GM18507 (cell line): ENCODE measurements at places on chromosomes 11 and 22.
A peak's percentile ranks its signal among the peaks of the same experiment; 100 is the strongest.

DNA sequence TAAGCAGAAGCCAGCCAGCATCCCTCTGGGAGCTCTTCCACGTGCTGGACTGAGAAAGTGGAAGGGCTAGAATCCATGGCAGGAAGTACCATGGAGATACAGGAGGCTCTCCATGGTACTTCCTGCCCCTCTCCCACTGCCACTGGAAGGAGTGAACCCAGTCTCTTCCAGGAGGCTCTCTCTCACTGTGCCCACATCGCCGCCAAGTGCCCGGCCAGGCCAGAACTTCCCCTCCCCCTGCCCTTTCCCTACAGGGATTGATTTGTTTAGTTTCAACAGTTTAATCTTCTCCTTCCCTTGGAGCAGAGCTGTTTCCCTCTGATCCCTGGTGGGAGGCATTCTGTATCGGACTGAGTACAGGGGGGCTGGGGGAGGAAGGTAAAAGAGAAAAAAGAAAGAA, 133.6 kb downstream of the DSCAML1 start:
- DNase-seq: no peak

- DNase-seq: peak; percentile 14
Measured at GRCh38 chr11:102047305-102047924, at the start of gene CFAP300. Gene CFAP300, plus strand, starts transcription at chr11:102047437. Its CDS starts 34 bp downstream, at chr11:102047471.

DNA sequence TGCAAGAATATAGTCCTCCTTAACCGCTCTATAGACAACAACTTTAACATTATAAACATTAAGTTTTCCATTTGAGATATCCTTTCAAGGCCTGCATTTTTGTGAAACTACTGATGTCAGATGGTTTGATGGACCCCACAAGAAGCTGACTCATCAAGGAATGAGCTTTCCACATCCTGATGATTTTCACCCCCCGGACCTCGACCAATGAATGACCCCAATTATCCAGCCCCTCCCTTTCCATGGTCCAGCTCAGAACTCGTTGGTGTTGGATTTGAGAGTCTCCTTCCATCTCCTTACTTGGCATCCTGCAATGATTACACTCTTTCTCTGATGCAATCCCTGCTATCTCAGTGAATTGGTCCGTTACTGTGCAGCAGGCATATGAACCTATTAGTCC, 31.8 kb upstream of the GUCY1A2 start:
- no peak for DNase-seq

- DNase-seq: no peak
Measured at GRCh38 chr11:15700456-15700855, 585.7 kb downstream of the INSC start.

- DNase-seq: no peak
Measured at GRCh38 chr22:29156507-29156906, 49.2 kb upstream of the EMID1 start.

GRCh38 chr11:115290893-115291292, 213.3 kb downstream of the CADM1 start:
- no peak for DNase-seq

GRCh38 chr11:88555829-88556202, 218.3 kb upstream of the CTSC start:
- no peak for DNase-seq

- no peak for DNase-seq
Measured at GRCh38 chr11:57815877-57816276, 54.3 kb downstream of the CTNND1 start.
